NCI-H526 (cell line): ENCODE measurements at places on chromosomes 3 and 15.

DNA sequence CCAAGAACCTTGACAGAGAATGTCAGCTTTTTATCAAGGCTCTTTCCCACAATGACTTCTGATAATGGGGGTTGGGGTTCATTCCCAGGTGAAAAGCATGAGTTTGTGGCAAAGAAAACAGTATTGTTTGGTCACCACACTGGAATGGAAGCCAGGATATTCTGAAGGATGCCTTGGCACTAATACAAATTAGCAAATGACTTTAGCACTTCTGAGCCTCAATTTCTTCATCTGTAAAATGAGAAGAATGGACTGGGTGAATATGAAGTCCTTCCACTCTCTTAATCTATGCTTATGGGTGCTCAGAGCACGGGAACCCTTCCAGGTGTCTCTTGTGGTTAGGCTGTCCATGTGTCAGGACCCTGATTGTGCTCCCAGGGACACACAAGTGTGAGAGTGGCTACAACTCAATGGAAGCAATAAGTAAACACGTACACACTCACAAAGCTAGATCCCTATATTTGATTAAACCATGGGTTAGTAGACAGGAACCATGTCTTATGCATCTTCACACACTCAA, 21.4 kb downstream of the RAB27A start:
- DNase-seq: no peak

- no peak for DNase-seq
Observed at GRCh38 chr3:119690043-119690656, 12.7 kb upstream of the CFAP91 start.

DNA sequence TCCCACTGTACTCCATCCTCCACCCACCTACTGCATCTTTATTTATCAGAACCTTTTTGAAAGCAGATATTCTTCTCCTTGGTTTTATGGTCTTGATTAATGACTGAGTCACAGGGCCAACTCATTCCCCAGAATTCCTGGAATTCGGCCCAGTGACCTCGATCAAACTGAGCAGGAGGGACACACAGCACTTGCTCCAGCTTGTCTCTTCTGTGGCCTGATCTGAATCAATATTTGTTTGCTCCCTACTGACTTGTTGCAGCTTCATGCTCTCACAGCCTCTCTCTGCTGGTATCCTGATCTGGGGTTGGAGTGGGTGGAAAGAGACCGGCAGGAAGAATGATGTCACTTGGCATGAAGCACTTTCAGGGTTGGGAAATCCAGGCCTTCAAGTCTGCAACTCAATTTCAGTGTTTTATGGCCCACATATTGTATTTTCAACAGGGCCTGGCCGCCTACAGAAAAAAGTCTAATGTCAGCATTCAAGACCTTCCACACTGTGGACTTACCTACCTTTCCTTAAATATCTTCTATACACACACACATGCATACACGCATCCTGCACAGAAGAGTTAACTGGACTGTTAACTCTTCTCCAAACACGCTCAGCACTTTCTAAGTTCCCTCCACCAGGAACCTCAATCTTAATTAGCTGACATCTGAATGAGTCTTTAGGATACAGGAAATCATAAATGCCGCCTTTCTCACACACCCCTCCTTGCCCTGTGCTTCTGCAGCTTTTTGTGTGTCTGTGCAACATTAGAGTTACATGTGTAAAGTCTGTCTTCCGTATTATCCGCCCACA, 4.6 kb downstream of the ANXA2 start:
- no peak for DNase-seq

DNA sequence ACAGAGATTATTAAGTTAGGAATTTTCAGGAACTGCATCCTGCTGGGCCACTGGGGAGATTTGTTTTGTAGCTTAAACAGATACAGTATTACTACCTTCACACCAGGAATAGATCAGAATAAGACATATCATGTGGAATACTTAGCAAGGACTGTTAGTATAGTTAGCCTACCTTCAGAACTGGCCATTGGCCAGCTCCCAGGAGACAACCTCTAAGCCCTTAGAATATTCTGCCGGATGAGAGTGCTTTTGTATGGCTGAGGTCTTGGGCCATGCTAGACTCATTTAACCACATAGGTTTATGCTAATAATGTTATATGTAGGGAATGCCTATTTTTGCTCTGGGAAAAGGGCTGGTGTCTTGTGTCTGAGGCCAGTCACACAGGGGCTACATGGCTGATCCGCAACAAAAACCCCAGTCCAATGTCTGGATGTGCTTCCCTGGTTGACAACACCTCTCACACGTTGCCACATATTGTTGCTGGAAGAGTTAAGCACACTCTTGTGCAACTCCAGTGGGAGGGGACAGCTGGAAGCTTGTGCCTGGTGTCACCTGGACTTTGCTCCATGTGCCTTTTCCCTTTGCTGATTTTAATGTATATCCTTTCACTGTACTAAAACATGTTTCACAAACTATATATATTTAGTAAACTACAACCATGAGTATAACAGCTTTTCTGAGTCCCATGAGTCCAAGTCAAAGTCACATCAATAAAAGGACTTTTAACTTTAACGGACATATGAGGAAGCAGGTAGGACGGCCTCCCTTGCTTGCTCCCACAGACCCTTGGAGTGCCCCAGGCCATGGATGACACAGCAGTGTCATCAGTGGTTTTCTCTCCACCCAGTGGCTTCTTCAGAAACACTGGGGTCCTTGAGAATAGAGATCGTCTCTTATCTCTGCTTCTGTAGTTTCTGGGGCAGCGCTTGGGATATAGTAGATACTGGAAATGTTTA, 118.0 kb upstream of the C3orf80 start:
- peak; percentile 10 for DNase-seq

- no peak for DNase-seq
Observed at GRCh38 chr3:184820525-184820924, 8.6 kb downstream of the VPS8 start.

GRCh38 chr3:25573386-25574171, 91.1 kb downstream of the TOP2B start:
- no peak for DNase-seq

DNA sequence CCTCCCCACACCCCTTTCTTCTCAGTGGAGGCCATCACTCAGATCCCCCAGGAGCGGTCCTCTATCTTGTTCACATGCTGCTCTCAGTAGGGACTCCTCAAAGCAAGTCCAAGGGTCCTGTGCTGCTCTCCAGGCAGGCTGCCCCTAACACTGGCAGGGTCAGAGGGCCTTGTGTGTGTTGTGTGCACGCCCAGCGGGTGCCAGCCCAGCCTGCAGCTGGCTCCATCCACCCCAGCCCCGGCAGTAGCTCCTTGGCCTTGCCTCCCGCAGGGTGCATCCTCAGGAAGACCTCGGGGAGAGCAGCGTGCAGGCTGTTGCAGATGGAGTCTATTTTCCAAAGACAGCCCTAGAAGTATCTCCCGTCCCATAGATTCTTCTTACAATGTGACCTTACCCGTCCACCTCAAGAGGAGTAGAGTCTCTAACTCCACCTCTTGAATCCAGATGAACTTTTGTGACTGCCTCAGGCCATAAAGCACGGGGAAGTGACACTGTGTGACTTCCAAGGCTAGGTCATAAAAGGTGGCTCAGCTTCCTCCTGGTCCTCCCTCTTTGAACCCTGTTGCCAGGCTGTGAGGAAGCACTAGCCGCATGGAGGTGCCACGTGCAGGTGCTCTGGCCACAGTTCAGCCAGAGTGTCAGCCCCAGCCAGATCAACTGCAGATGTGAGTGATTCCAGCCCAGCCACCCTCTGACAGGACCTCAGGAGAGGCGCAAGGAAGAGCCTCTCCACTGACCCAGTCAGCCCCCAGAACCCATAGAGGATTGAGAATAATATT, 531.6 kb downstream of the SHQ1 start:
- DNase-seq: no peak

- DNase-seq: no peak
Observed at GRCh38 chr3:106013971-106014370, 145.2 kb upstream of the CBLB start.

DNA sequence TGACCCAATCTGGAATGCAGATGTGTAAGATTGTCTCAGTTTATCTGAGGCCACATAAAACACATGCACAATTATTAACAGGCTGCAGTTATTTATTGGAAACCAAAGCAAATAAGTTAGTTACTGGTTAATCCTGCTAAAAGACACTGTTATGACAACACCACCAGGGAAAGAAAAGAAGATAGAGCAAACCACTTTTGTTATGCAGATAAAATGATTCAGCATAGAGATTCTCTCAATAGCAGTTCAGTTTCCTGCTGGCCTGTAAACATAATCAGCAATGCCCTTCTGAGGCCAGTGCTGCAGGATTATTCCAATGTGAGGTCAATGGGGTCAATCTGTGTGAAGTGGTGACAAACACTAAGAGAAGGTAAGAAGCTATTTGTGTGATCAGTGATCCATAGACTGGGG, 244.4 kb downstream of the ZBTB20 start:
- no peak for DNase-seq

DNA sequence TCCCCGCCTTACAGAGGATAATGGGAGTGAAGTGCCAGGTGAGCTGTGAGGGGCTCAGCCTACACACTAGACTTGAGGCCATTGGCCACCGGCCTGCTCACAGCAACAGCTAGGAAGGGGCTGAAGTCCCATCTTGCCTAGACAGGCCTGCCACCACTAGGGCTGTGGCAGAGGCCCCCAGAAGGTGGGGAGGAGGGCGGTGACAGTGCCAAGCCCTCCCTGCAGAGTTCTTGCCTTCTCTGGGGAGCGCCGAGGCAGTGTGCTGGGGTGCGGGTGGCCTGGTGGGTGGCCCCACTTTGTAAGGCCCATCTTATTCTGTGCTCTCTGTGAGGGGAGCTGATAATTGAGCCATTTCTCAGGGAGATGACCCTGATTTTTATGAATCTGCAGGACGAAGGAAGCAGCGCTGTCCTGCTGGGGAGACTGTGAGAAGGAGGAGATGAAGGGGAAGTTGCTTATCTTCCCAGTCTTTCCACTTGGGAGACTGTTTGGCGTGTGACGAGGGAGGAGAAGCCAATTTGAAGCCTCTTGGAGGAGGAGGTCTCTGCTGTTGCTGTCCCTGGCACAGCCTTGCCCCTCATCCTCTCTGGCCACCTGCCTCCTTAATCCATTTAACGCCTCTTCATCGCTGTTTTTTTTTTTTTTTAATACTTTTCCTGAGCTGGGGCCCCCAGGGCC, 104.3 kb downstream of the LINGO1 start:
- DNase-seq: no peak

GRCh38 chr3:54279005-54279583, 156.7 kb downstream of the CACNA2D3 start:
- no peak for DNase-seq

DNA sequence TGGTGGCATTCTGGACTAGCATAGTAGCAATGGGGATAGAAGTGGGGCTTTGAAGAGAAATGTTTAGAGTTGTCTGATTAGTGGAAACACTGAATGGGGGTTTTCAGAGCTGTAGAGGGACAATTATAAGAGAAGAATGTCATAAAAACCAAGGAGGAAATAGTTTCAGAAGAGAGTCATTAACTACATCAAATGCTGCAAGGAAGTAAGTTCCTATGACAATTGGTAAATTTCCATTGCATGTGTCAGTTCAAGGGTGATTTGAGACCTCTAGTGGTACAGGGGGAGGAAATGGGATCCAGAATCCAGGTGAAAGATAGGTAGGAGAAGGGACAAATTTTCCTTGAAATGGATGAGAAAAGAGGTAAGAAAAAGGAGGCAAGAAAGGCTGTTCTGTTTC, 68.3 kb upstream of the TBC1D5 start:
- no peak for DNase-seq

DNA sequence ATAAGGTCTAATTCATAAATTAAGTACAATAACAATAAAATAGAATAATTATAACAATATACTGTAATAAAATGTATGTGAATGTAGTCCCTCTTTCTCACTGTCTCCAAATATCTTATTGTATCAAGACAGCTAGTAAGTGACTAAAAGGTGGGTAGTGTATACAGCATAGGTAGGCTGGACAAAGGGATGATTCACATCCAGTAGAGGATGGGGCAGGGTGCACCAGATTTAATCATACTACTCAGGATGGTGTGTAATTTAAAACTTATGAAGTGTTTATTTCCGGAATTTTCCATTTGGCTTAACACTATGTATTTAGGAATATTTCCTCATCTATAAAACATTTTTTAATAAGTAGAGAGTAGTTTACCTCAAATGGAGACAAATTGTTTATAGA, 876.1 kb upstream of the CADM2 start:
- no peak for DNase-seq

- no peak for DNase-seq
Observed at GRCh38 chr3:44993471-44994205, 17.6 kb downstream of the EXOSC7 start.

DNA sequence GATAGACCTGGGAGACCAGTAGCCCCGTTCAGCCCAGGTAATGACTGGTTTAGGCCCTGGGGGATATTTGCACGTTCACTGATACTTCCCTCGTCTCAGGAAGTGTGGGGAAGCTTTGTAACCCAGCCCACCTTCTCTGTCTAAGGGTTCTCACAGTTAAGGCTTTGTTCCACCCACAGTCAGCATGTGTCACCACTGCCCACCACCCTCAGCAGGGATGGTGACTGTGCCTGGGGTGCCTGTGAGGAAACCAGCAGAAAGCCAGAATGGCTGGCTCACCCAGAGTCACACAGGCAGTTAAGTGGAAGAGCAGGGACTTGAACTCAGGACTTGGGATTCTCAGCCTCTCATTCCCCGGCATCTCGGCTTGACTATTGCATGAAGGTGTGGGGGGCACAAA, 5.2 kb downstream of the KBTBD13 start:
- no peak for DNase-seq
